ENCODE measurements at places on chromosomes 11 and 22. TPM values are rescaled to one million over a fixed set of nuclear protein-coding genes. Genes with fewer than 3 reads are reported as not detected.

DNA sequence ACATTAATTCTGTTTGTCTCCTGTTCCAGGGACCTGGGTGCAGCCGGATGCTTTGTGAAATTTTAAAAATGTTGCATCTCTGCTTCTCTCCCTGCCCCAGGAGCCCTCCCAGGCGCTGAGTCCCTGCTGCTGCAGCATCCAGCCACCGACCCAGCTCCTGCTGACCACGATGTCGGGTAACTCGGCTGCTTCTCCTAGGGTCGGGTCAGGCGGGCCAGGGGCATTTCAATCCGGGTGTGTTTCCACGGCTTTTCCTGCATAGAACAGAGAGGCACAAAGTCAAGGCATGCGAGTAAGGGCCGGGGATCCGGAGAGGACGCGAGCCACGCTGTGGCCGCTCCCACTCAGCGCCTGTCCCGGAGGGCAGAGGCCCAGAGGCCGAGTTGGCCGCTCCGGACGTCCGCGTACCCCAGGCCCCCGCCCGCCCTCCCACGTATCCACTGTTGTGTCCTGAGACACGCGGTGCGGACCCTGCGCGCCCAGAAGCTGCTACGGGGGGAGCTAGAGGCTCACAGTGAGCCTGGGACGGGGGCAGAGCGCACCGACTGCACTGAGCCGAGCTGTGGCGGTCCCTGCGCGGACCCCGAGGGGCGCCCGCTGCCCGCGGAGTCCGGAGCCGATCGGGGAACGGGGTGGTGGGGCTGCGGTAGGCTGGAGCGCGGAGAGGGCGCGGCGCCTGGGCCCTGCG, at the start of gene POU2AF3:
TSS of gene POU2AF3 (plus strand) at position 134 of the 688 bp plus-strand sequence. CDS start at position 170, 36 bp downstream.
- DNase-seq, result peak; percentile 23

DNA sequence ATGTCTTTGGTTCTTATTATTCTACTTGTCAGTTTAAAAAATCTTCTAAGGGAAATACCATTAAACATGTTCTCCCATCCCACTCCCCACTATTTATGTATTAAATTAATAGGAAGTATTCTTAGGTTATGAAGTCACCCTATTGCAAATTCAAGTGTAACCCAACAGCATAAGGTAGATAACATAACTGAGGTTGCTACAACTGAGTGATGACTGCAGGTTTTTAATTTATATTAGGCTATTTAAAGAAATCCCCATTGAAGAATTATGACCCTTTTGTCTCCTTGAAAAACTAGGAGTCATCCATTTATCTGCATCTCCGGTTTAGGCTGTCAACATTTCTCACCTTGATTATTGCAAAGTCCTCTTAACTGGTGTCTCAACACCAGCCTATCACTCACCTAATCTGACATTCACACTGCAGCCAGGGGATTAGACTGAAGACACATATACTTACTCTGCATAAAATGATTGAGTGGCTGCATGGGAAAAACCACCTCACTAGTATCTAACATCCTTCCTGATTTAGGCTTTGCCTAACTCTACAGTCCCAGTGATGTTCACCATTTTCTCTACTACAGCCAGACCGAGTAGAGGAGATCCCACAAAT, 649.4 kb downstream of the CNTN5 start:
- DNase-seq, result no peak

The IGLL1 gene
- polyA plus RNA-seq, result not detected

The DKK3 gene
- 237 TPM for polyA plus RNA-seq

DNA sequence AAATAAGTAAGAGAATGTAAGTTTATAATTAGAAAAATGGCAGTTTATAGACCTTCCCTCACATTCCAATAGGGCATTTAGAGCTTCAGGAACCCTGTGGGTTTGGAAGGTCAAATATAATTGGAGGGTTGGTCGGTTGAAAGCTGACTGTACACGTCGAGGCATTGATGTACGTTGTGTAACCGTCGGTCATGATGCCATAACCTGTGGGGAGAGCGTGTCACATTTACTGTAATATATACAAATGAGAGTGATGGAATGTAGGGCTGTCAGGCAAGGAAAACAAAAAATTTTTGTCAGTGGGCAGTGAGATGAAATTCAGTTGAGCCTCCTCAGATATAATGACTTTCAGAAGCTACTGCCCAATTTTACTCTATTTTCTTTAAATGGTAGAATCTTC, 88.5 kb downstream of the ARL14EP start:
- DNase-seq, result no peak

- DNase-seq, result no peak
Measured at GRCh38 chr11:34602245-34602644, 18.6 kb upstream of the EHF start.

Data from GM23248 (cell line).